Inflammatory macrophage treated with lipopolysaccharide for 4 hours (primary cell): ENCODE measurements at places on chromosomes 4 and X.

DNA sequence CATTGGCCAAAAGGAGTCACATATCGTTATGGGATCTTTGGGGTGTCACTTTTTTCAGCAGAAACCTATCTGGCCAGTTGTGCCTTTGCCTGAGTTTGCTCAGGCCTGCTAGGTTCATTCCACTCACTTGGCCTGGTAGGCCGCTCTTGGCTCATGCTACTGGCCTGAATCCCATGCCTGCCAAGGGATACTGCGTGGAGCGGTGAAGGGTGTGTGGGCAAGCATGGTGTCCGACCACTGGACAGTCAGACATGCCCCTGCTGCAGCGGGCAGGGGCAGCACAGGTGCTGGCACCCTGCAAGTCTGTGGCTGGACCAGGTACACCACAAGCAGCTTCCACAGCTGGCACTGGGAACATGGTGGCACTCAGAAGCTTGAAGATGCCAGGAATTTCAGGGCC lies 11.3 kb upstream of the PPM1K start:
- DNase-seq: no peak

GRCh38 chr4:185546335-185546734 lies 11.0 kb upstream of the PDLIM3 start:
- no peak for DNase-seq

DNA sequence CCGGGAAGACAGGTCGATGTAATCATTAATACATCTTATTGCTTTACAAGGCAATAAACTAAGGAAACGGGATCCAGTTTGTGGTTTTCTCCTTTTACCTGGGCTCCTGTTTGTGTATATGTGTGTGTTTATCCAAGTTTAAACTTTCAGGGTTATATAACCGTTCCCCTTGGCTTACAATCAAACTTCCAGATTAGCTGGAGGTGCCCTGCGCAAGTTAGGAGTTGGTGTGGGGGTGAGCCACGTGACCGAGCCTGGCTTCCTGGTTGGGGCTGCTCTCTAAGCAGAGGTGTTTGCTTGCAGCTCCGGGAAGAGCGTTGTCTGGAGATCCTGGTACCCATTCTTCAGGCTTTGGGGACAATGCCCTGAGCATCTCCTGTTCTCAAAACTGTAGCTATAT lies 129.2 kb downstream of the FHDC1 start:
- no peak for DNase-seq

DNA sequence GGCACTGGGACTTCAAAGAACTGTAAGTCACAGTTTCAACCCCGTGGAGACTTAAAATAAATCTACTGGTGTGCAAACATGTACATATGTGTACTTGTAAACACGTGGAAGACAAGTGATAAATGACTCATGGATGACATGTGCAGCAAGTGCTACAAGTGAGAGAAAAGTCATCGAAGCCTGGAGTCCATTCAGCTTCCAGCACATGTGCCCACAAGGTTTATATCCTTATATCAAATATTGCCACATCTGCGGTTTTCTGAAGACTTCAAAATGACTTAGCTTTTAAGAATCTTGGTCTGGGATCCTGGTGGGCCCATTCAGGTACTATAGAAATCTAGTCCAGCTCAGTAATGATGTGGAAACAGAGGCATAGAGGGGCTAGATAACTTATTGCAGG lies 33.0 kb upstream of the TTC29 start:
- DNase-seq: no peak

- DNase-seq: peak; percentile 85
Observed at GRCh38 chrX:104156630-104157529, at the start of gene SLC25A53. TSS of gene SLC25A53 (minus strand) at chrX:104157009. CDS start at chrX:104105257, 51,752 bp downstream.

DNA sequence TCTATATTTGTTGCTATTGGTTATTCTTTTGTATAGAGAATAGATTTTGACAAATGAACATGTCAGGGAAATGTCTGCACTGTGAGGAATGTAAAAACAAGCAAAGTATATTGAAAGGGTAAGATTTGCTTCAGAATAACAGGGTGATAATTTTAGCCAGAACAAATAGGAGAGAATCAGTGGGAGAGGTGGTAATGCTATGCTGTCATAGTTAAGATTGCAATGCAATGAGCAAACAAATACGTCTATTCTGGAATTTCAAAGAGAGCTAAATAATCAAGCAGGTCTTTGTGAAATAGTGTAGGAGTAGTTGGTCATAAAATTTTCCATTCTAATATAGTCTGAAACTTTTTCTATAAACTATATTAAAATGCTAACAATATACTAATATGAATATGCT lies 1478.4 kb downstream of the TECRL start:
- no peak for DNase-seq

- DNase-seq: no peak
Observed at GRCh38 chr4:47692691-47693090, 145.2 kb downstream of the CORIN start.

DNA sequence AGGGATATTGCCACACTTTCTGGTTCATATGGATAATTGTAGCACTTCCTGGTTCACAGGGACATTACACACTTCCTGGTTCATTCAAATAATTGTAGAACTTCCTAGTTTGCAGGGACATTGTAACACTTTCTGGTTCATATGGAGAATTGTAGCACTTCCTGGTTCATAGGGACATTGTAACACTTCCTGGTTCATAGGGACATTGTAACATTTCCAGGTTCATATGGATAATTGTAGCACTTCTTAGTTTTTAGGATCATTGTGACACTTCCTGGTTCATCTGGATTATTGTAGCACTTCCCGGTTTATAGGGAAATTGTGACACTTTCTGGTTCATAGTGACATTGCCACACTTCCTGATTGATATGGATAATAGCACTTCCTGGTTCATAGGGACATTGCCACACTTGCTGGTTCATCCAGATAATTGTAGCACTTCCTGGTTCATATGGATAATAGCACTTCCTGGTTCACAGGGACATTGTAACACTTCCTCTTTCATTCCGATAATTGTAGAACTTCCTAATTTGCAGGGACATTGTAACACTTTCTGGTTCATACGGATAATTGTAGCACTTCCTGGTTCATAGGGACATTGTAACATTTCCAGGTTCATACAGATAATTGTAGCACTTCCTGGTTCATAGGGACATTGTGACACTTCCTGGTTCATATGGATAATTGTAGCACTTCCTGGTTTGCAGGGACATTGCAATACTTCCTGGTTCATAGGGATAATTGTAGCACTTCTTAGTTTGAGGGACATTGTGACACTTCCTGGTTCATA lies 59.2 kb upstream of the CD99 start:
- peak; percentile 42 for DNase-seq
